CD14-positive monocyte (primary cell): ENCODE measurements at places on chromosomes 5 and 9. TPM values are rescaled to one million over a fixed set of nuclear protein-coding genes. Genes with fewer than 3 reads are reported as not detected.

DNA sequence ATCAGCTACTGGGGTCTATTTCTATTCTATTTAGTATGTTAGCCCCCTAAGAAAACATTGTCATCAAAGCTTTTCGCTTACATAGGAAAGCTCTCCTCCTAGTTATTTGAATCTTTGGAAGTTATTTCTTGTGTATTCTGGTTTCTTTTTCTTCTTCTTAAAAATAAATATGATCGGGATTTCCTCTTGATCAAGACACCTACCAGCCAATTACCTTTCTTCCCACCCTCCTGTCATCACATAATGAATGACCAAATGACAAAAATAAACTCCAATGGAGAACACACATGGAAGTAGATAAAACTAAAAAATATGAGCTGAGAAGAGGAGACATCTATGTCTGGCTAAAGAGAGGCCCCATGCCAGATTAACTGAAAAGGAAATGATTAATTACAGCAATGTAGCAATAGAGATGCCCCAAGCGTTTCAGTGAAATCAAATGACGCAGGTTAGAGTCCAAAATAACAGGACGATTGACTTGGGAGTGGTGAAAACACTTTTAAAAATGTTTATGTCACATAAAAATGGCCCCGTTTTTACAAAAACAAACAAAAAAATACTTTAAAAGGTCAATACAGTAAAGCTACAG lies 59.5 kb upstream of the PCSK1 start:
- no peak overlapping the region for H3K27ac ChIP-seq
- H3K27me3 ChIP-seq: no peaks in the 10 kb centered on the region
- H3K4me3 ChIP-seq: no peak overlapping the region
- no peaks in the 10 kb centered on the region for H3K4me1 ChIP-seq
- no peak for DNase-seq

- no peak overlapping the region for H3K27ac ChIP-seq
- no peaks in the 10 kb centered on the region for H3K27me3 ChIP-seq
- peaks cover 26% of the 10 kb centered on the region for H3K4me1 ChIP-seq
- no peaks in the 10 kb centered on the region for H3K36me3 ChIP-seq
- no peak overlapping the region for H3K4me3 ChIP-seq
Observed at GRCh38 chr5:163345216-163345615, 92.2 kb upstream of the CCNG1 start.

Gene C5orf46
- polyA plus RNA-seq: not detected

DNA sequence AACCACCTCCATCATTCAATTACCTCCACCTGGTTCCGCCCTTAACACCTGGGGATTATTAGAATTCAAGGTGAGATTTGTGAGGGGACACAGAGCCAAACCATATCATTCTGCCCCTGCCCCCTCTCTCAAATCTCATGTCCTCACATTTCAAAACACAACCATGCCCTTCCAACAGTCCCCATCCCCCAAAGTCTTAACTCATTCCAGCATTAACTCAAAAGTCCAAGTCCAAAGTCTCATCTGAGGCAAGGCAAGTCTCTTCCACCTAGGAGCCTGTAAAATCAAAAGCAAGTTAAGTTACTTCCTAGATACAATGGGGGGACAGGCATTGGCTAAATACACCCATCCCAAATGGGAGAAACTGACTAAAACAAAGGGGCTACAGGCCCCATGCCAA lies 18.8 kb downstream of the PSIP1 start:
- no peaks in the 10 kb centered on the region for H3K27me3 ChIP-seq
- H3K27ac ChIP-seq: no peak overlapping the region
- no peak for DNase-seq
- no peaks in the 10 kb centered on the region for H3K4me1 ChIP-seq
- H3K36me3 ChIP-seq: peaks cover 3% of the 10 kb centered on the region

- no peaks in the 10 kb centered on the region for H3K27me3 ChIP-seq
- H3K27ac ChIP-seq: no peak overlapping the region
- no peak for DNase-seq
- H3K4me1 ChIP-seq: peaks cover 6% of the 10 kb centered on the region
Observed at GRCh38 chr5:39661026-39661779, 236.4 kb upstream of the DAB2 start.

Gene C5orf58
- polyA plus RNA-seq: 0.46 TPM

DNA sequence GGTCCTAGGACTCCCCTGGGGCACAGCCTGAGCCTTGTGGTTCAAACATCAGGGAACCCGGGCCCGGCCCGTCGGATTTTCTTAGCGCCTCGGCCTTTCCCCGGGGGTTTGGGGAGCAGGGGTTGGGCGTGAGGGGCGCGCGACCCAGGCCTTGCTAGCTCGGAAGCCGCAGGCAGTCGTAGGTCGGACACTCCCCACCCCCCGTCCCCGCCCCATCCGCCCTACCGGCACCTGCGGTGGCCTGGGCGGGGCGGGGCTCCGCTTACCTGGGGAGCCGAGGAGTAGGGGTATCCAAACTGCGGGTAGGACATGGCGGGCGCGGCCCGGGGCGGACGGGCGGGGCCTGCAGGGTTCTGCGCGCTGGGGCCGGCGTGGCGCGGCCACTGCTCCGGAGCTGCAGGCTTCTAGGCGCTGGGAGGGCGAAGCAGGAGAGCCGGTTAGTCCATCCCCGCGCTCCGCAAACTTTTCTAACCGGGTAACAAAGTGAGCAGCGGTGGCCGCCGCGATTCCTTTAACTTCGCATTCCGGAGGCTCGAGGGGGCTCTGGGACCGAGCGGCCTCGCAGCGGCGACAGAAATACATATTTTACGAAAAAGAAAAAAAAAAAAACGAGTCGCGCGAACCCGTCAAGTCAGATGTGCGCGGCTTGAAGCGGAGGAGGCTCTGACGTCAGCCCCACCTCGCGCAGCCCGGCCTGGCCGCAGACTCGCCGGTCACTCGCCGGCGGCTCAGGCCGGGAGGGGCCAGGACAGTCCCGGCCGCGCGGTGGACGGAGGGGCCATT lies at the start of gene IRX4:
TSS of gene IRX4 (minus strand) at position 589 of the 783 bp plus-strand sequence. CDS start at position 311, 278 bp downstream.
- H3K36me3 ChIP-seq: no peaks in the 10 kb centered on the region
- H3K27ac ChIP-seq: no peak within 1 kb of the TSS
- no peaks in the 10 kb centered on the region for H3K4me1 ChIP-seq
- no peak within 1 kb of the TSS for H3K4me3 ChIP-seq
- peaks cover 85% of the 10 kb centered on the region for H3K27me3 ChIP-seq
- no peak for DNase-seq

- peaks cover 63% of the 10 kb centered on the region for H3K36me3 ChIP-seq
- DNase-seq: no peak
- no peak overlapping the region for H3K27ac ChIP-seq
- H3K27me3 ChIP-seq: no peaks in the 10 kb centered on the region
- no peaks in the 10 kb centered on the region for H3K4me1 ChIP-seq
- H3K4me3 ChIP-seq: no peak overlapping the region
Observed at GRCh38 chr5:94849324-94849723, 230.9 kb downstream of the SLF1 start.

Gene ROPN1L
- polyA plus RNA-seq: 1.1 and 1.5 TPM in 2 replicates

DNA sequence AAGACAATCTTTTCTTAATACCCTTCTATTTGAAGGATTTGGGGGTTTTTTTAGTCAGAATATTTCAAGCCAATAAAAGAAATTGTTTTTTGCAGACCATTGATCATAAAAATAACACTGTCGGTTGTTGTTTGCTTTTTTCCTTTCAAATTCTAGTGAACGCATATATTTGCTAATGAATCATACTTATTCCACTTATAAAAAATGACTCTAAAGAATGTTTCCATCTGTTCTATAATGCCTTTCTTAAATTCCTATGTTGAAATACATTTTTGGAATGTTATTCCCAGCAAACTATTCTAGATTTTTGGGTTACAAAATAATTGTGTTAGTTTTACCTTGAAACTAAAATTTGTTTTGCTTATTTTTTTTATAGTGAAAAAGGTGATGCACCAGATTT lies 32.2 kb downstream of the CWC27 start:
- H3K27me3 ChIP-seq: no peaks in the 10 kb centered on the region
- no peak overlapping the region for H3K27ac ChIP-seq
- H3K4me3 ChIP-seq: no peak overlapping the region

DNA sequence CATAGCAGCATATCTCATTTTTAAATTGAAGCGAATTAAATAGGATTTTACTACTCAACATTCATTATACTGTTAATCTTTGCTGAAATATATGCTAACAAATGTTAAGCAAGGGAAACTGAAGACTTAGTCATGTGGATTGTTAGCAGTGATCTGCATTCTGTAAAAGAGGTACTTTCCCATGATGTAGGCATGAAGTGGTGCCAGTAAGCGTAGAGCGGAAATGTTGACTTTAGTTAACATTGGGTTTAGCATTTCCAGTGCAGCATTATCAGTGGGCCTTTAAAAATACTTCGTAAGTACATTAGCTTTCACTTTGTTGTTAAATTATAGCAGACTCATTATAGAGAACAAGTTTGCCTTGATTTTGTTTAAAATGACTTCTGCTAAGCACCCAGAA lies 130.3 kb downstream of the CDC42SE2 start:
- no peaks in the 10 kb centered on the region for H3K27me3 ChIP-seq
- H3K4me1 ChIP-seq: no peaks in the 10 kb centered on the region
- H3K36me3 ChIP-seq: peaks cover 100% of the 10 kb centered on the region

DNA sequence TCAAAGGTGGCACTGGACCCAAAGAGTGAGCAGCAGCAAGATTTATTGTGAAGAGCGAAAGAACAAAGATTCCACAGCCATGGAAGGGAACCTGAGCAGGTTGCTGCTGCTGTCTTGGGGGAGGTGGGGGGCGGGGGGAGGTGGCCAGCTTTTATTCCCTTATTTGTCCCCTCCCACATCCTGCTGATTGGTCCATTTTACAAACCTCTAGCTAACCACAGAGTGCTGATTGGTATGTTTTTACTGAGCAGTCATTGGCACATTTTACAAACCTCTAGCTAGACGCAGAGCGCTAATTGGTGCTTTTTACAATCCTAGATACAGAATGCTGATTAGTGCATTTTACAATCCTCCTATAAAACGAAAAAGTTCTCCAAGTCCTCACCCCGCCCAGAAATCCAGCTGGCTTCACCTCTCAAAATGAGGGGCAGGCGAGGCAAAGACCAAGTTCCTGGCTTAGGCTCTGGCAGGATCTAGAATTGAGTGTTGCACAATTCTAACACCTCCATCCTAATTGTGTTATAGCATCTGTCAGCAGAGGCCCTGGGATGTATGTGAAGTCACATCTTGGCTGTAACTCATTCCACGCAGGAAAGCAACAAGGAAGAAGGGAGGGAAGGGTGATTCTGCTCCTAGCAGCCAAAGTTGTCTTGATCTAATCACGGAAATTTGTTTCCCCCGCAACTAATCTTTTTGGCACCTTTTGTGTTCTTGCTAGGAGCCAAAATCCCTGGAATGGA lies 34.3 kb downstream of the ROR2 start:
- H3K4me3 ChIP-seq: no peak overlapping the region
- H3K27me3 ChIP-seq: no peaks in the 10 kb centered on the region
- no peak overlapping the region for H3K27ac ChIP-seq
- no peaks in the 10 kb centered on the region for H3K4me1 ChIP-seq

Gene RGS7BP
- not detected in 2 replicates for polyA plus RNA-seq

DNA sequence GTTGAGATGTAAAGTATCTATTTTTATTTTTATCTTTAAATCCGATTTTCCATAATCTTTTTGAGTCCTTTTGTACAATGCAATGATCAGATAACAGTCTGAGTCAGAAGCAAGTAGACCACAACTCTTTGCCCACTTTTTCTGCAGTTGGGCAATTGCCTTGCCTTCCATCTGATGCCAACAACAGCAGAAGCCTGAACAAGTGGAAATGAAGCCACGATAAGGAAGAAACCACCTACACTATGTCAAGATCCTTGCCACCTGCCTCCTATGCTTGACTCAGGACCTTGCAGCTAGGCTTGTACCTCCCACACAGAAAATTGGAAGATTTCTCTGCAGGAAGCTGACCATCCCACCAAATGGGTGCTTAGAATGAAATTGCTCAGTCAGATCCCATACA lies 78.6 kb downstream of the ANXA1 start:
- H3K27ac ChIP-seq: no peak overlapping the region
- peaks cover 15% of the 10 kb centered on the region for H3K4me1 ChIP-seq
- no peaks in the 10 kb centered on the region for H3K36me3 ChIP-seq
- H3K4me3 ChIP-seq: no peak overlapping the region
- H3K27me3 ChIP-seq: no peaks in the 10 kb centered on the region

- no peaks in the 10 kb centered on the region for H3K4me1 ChIP-seq
- no peaks in the 10 kb centered on the region for H3K27me3 ChIP-seq
- DNase-seq: no peak
- no peak overlapping the region for H3K27ac ChIP-seq
Observed at GRCh38 chr9:124122813-124123462, 111.4 kb downstream of the LHX2 start.

DNA sequence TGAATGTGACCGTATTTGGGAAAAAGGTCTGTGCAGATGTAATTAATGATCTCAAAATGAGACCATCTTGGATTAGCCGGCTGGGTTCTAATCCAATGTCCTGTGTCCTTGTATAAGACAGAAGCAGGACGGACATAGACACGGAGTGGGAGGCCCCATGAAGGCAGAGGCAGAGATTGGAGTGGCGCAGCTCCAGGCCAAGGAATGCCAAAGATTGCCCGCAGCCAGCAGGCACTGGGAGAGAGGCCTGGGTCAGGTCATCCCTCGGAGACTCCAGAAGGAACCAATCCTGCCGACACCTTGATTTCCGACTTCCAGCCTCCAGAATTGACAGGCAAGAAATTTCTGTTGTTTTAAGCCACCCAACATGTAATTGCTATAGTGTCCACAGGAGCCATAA lies 13.0 kb upstream of the GFI1B start:
- H3K4me1 ChIP-seq: no peaks in the 10 kb centered on the region
- no peak overlapping the region for H3K4me3 ChIP-seq
- no peak for DNase-seq
- H3K27ac ChIP-seq: no peak overlapping the region
- H3K27me3 ChIP-seq: no peaks in the 10 kb centered on the region

DNA sequence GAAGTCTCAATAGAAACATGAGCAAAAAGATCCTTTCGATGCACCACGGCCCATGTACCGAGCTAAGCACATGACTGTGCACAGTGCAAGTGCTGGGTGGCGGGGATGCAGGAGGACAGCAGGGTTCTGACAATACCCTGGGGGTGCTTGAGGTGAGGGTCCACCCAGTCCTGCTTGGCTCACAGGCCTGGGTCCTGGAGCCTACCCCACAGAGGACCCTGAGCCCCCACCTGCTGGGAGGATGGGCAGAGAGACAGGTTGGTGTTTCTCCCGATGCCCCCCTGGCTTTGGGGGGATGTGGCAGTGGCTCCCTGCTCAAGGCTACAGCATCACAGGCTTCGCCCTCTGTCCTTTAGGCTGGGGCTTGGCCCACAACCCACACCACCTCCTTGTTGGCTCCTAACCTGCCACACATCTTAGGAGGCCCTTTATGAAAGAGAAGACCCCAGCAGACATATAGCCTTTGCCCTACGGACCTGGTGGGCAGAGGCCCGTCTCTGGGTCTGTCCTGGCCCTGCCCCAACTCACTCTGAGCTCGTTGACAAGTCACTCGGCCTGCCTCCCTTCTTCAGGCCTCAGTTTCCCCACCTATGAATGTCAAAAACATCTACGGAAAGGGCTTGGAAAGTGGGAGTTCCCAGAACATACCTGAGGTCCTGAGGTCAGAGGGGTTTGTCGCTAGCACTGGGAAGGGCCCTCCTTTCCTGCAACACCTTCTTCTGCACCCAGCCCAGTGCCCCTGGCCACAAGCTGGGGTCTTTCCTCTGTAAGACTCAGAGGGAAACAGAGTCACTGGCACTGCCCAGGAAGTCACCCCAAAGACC lies 50.3 kb downstream of the BARX1 start:
- DNase-seq: no peak
- H3K4me3 ChIP-seq: no peak overlapping the region
- H3K4me1 ChIP-seq: no peaks in the 10 kb centered on the region
- no peaks in the 10 kb centered on the region for H3K36me3 ChIP-seq
- no peak overlapping the region for H3K27ac ChIP-seq
- H3K27me3 ChIP-seq: no peaks in the 10 kb centered on the region

GRCh38 chr5:137453483-137454080 lies 45.5 kb downstream of the SPOCK1 start:
- no peak for DNase-seq
- no peaks in the 10 kb centered on the region for H3K36me3 ChIP-seq
- H3K4me3 ChIP-seq: no peak overlapping the region
- no peaks in the 10 kb centered on the region for H3K4me1 ChIP-seq
